ENCODE measurements at places on chromosomes 6 and 20.

DNA sequence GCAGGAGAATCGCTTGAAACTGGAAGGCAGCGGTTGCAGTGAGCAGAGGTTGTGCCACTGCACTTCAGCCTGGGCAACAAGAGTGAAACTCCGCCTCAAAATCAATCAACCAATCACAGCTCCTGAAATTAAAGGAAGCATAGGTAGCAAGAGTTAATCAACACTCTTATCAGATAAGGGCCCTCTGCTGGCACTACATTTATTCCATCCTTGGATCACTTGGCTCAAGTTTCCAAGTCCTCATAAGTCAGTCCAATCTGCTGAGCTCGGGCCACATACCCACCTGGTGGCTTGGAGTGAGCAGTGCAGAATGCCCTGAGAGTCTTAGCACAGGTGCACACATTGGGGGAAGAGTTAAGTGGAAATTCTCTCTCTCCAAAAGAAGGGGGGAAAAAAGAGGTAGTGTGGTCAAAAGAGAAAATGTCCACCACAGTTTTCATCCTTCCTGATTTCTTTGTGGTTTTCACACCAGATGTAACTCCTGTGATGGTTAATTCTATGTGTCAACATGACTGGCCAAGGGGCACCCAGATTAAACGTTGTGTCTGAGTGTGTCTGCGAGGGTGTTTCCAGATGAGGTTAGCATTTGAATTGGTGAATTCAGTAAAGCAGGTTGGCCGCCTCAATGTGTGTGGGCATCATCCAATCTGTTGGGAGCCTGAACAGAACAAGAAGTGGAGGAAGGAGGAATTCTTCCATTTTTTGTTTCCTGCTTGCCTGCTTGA is 14.2 kb upstream of the FAM8A1 start:
- no peak for DNase-seq

DNA sequence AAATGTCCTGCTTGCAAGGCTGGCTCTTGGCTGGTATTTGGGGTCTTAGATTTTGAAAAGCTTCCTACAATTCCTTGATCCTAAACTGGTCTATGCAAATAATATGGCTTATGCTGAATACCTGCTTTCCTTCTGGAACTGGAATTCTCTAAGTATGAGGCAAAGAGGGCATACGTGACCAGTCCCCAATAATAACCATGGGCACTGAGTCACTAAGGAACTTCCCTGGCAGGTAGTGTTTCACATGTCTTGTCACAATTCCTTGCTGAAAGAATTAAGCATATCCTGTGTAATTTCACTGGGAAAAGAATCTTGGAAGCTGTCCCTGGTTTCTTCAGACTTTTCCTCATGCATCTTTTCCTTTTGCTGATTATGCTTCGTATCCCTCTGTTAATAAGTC is 106.5 kb downstream of the MMS22L start:
- no peak for DNase-seq

GRCh38 chr20:49866051-49866450 is 49.3 kb downstream of the SPATA2 start:
- DNase-seq: no peak

- no peak for DNase-seq
Observed at GRCh38 chr6:139402876-139403386, 28.5 kb upstream of the CITED2 start.

- no peak for DNase-seq
Observed at GRCh38 chr6:144321839-144322591, 36.9 kb downstream of the UTRN start.

- DNase-seq: no peak
Observed at GRCh38 chr6:113122060-113122459, 735.1 kb upstream of the MARCKS start.

DNA sequence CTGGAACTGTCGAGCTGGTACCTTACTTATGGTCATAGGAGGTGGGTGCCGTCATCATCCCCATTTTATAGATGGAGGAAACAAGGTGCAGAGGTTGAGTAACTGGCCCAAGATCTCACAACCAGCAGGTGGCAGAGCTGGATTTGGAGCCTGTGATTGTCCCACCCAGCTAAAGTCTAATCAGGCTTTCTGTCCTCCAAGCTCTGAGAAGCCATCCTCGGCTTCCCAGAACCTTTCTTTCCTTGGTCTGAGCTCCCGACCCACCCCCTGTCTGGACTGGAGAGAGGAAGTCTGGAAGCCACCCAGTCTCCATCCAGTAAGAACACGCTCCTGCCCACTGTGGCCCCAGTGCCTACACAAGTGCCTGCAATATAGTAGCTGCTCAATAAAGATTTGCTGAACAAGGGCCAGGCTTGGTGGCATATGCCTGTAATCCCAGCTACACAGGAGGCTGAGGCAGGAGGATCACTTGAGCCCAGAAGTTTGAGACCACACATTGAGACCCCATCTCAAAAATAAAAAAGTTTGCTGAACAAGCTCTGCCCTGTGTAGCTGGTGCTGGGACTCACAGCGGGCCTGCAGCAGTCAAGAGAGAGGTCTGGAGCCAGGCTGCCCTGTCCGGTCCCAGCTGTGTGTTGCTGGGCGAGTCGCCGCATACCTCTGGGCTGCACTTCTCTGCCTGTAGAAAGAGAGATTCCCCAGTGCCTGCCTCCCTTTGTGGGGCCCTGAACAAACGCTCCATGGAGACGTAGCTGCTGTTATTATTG is 32.5 kb upstream of the DLGAP4 start:
- DNase-seq: no peak

- DNase-seq: no peak
Observed at GRCh38 chr6:111956098-111956497, 82.8 kb upstream of the FYN start.

GRCh38 chr6:112325444-112325843 is 21.7 kb upstream of the RFPL4B start:
- no peak for DNase-seq

- no peak for DNase-seq
Observed at GRCh38 chr6:139490482-139490881, 116.0 kb upstream of the CITED2 start.

All from NCI-H1092 (cell line).